Dermis microvascular lymphatic vessel endothelial cell (primary cell): ENCODE measurements at places on chromosomes 13 and 19. TPM values are rescaled to one million over a fixed set of nuclear protein-coding genes. Genes with fewer than 3 reads are reported as not detected.

- DNase-seq = no peak
Measured at GRCh38 chr13:38398711-38399493, 49.3 kb downstream of the UFM1 start.

The ASPDH gene
- not detected in 2 replicates for total RNA-seq

- DNase-seq = no peak
Measured at GRCh38 chr19:35041548-35042055, at the start of gene HPN. Gene HPN (plus strand): TSS chr19:35041721. CDS start chr19:35042507, 786 bp downstream.

The TEX29 gene
- 0.13 TPM in 1 of 2 replicates, not detected in the other for total RNA-seq

DNA sequence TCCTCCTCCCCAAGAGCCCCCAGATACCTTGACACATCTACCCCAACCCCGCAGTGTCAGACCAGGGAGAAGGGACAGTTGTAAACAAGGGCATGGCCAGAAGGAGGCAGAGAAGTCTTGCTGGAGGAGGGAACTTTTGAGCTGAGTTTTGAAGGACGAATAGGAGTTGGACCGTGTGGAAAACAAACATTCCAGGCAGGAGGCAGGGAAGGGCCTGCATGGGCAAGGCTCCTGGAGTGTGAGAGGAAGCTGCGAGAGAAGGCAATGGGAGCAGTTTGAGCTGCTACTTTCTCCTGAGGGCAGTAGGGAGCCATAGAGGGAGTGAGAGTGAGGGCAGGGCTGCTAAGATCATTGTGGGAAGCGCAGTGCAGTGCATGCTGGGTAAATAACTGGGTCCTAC lies 23.3 kb downstream of the IL12RB1 start:
- no peak for DNase-seq

The LYPD3 gene
- 0.26 and 0.51 TPM in 2 replicates for total RNA-seq

GRCh38 chr13:24922387-24922744 lies 158.4 kb downstream of the RNF17 start:
- peak; percentile 1 for DNase-seq

- DNase-seq = no peak
Measured at GRCh38 chr19:27772059-27772458, 1440.9 kb downstream of the UQCRFS1 start.

The SMIM7 gene
- 33.4 and 52.1 TPM in 2 replicates for total RNA-seq

- no peak for DNase-seq
Measured at GRCh38 chr13:27928353-27928804, 8.6 kb downstream of the PDX1 start.

- no peak for DNase-seq
Measured at GRCh38 chr13:34371108-34371507, 553.2 kb downstream of the RFC3 start.

The PEX11G gene
- total RNA-seq = 1.8 and 2.3 TPM in 2 replicates

GRCh38 chr13:99977334-99977911 lies 4.2 kb upstream of the ZIC2 start:
- DNase-seq = no peak

- DNase-seq = no peak
Measured at GRCh38 chr19:15587663-15588062, 27.4 kb upstream of the CYP4F8 start.

DNA sequence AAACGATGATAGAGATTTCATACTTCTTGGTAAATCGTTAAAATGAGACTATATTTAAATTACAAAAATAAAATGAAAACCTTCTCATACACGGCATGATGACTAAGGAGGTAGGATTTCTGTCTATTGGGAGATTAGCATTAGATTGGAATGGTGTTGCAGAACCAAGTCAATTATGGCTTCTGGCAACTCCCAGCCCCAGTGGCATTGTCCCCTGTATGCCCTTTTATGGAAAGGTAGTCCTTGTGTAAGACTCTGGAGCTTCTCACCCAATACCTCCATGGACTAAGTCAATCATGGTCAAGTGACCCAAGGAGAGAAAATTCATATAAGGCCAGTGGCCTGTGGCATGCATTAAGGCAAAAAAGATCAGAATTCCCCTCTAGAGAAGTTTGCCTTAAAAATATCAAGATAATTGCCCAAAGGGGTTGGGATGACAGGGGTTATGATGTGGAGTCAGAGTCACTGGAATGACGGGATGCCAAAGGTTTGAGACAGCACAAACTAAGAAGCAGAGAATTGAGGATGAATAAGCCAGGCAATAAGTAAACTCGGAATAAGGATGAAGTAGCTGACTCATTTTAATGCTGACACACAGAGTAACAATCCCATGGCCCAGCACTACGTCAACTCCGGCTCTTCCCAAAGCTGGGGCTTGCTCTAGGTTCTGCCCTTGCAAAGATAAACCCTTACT lies 57.8 kb upstream of the POSTN start:
- no peak for DNase-seq

DNA sequence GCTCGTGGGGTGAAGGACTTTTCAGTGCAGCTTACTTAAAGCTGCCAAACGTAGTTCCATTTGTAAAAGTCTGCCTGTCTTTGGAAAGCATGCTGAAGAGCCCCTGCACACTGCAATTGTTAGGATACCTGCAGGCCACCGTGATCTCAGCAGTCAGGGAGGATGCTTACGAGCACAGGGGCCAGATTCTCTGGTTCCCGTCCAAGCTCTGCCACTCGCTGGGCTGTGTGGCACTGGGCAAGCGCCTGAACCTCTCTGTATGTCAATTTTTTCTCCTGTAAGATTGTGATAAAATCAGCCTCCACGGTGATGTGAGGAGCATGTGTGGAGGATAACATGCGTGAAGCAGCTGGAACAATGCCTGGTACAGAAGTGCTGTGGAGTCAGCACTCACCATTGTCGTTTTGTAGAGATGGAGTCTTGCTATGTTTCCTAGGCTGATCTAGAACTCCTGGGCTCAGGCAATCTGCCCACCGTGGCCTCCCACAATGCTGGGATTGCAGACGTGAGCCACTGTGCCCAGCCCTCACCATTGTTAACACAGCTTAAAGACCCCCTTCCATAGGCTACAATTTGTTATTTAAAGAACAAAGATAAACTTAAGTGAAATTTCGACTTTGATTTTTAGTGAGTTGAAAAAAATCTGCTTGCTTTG lies 3.5 kb downstream of the ADPRHL1 start:
- no peak for DNase-seq

The TYK2 gene
- 57.0 and 66.2 TPM in 2 replicates for total RNA-seq

GRCh38 chr19:15717809-15718208 lies 10.0 kb upstream of the OR10H2 start:
- DNase-seq = no peak

DNA sequence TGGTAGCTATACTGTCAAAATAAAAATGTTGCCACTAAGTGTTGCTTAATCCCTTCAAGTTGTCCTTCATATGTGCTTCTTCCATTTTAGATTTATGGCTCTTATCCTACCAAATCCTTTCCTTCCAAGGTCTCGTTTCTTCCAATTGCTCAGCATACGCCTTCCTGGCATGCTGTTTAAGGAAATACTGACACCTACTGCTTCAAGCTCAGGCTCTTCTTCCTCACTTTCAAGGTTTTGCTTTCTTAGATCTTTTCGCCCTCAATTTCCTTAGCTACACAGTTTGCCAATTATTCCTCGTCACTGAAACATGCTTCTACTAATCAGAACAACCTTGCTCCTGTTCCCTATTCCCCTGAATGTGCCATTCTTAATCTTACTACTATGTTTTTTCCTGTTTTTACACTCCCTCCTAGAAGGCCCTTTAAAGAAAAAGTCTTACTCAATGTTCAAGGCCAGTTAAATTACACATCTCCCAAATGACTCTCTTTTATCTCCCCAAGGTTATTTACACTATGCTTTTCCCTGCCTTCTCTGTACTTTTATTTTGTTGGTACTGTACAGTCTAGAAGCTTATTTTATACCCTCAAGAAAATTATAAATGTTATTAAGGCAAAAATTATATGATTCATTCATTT lies 343.1 kb downstream of the MZT1 start:
- no peak for DNase-seq

DNA sequence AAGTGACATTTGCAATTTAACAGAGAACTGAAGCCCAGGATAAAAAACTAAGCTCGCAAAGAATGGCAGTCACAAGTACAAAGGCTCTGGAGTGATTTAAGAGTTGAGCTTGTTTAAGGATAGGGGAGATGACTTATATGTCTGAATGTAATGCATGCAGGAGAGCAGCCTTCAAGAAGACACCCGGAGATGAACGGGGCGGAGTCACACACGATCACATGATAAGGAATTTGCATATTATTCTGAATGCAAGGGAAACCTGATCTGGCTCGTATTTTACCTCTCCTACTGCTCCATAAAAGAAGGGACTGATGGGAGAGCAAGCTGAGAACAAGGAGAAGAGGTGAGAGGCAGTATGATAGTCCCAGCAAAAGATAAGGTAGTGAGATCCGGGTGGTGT lies 12.9 kb downstream of the TBC1D4 start:
- no peak for DNase-seq

The COL4A1 gene
- total RNA-seq = 1,098 and 1,589 TPM in 2 replicates

DNA sequence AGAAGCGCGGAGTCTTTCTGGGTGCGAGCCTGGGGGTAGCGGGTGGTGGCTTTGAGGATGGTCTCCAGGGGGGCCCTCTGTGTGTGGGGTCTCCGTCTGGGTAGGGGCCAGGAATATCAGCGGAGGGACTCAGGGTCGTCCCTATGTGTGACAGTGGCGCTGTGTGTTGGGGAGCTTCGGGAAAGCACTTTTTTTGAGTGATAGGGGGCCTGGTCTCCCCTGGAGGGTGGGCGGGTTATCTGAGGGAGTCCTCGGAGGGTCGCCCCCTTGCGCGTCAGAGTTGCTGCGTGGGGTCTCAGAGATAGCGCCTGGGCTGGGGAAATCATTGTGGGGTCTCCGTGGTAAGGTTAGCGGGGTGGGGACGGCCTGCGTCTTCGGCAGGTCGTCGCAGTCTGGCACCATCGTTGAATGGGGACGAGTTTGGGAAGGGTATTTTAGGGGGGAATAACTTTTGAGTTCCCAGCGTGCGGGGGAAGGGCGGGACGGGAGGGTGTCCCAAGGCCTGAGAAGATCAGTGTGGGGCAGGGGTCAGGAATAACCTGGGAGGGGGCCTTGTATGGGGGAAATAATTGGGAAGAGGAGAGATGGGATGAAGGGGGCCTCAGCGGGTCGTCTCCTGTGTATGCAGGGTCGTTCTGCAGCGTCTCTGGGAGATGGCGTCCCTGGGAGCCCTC lies 857 bp downstream of the IER2 start:
- peak; percentile 19 for DNase-seq

The TNFSF13B gene
- 0.39 and 1.0 TPM in 2 replicates for total RNA-seq

GRCh38 chr19:38551450-38551813 lies 66.3 kb downstream of the MAP4K1 start:
- no peak for DNase-seq

The LRRC25 gene
- total RNA-seq = not detected in 2 replicates

GRCh38 chr13:22095794-22096193 lies 424.9 kb downstream of the FGF9 start:
- no peak for DNase-seq

The SHKBP1 gene
- total RNA-seq = 19.5 and 40.0 TPM in 2 replicates

DNA sequence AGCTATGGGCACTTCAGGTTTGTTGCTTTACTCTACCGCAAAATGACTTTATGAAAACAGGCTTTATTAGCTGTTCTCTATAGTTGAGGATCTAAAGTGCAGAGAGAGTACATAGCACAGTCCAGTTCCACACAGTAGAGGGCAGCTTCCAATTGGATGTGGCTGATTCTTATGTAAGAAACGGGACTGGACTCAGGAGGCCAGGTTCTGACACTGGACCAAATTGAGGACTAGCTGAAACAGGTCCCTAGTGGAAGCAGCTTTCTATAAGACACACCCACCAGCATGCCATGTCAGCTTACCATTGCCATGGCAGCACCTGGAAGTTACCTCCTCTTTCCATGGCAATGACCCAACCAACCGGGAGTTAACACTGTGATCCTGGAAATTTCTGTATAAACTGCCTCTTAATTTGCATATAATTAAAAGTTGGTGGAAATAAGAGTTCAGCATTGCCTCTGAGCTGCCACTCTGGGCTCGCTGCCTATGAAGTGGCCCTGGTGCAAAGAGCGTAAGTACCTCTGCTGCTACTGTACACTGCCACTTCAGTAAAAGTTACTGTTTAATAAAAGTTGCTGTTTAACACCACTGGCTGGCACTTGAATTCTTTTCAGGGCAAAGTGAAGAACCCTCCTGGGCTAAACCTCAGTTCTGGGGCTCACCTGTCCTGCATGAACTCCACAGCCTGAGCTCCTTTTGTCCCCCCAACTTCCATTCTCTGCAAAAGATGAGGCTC lies 211.9 kb upstream of the SLC10A2 start:
- DNase-seq = no peak

- DNase-seq = no peak
Measured at GRCh38 chr19:2733930-2734588, 5.8 kb downstream of the SLC39A3 start.

GRCh38 chr19:15199661-15200552 lies 888 bp downstream of the NOTCH3 start:
- DNase-seq = no peak

The DAND5 gene
- 0.25 and 0.26 TPM in 2 replicates for total RNA-seq

DNA sequence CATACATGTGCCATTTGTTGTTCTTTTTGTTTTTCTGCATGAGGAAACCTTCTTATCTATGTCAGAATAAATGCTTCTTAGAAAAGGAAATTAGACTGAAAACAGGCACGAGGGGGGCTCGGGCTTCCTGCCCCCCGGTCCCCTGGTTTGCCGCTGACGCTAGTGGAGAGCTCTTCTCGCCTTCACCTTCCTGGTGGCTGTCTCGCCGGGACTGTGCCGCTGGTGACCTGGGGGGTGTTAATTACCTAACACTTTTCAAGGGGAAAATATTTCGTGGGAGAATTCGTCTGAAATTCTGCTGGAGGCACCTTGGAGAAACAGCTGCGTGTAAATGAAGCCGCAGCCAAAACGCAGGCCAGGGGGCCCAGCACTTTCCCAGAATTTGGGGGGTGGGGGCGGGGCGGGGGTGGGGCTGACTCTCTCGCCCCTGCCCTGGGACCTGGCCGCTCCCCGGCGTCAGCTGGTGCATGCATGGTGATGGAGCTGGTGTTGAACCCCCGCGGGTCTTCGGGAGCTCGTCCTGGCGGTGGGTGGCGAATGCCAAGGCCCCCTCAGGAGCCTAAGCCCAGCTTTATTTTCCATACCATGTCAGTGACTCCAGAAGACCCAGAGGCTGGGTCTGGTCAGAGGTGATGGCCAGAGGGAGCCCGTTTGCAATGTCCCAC lies 58.3 kb upstream of the MCF2L start:
- DNase-seq = no peak

DNA sequence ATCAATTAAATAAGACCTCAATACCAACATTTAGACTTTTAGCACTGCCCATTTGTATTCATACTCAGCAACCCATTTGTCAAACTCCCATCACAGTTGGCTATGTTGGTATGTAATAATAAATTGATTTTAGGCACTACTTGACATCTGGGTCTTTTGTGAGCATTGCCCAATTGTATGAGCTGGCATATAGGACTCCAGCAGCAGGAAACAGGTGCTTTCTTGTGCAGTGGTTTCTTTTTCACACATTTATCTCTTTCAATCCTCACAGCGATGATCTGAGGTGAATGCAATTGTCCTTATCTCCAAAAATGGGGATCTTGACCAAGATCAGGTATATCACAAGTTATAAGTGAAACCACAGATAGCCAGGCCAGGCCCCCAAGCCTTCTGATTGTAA lies 96.9 kb upstream of the OXGR1 start:
- no peak for DNase-seq

DNA sequence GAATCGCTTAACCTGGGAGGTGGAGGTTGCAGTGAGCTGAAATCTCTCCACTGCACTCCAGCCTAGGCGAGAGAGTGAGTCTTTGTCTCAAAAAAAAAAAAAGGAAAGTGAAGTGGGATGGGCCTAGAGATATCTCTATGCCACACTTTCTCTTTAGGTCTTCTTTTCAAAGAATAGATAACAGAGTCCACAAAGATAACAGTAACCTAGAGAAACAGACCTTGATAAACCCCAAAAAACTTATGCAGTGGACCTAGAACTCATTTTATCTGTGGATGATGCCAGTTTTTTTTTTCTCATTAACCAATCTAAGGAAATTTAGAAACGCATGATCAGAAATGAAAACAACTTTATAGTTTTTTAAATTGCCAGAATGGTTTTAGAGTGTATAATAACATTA lies 227.4 kb downstream of the LHFPL6 start:
- DNase-seq = no peak
